ENCODE measurements at places on chromosomes 3 and 15. TPM values are rescaled to one million over a fixed set of nuclear protein-coding genes. Genes with fewer than 3 reads are reported as not detected.

The DCLK3 gene
- total RNA-seq = not detected

DNA sequence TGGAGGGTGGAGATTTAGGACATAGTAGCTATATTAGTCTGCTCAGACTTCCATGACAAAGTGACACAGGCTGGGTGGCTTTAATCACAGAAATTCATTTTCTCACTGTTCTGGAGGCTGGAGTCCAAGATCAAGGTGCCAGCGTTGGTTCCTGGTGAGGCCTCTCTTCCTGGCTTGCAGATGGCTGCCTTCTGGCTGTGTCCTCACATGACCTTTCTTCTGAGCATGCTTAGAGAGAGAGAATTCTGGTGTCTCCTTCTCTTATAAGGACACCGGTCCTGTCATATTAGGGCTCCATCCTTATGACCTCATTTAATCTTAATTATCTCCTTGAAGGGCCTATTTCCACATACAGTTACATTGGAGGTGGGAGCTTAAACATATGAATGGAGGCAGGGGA lies 14.9 kb upstream of the SHC4 start:
- no peak for DNase-seq
- H3K4me3 ChIP-seq = no peak overlapping the region

The STRIT1 gene
- total RNA-seq = not detected

- H3K4me1 ChIP-seq = peaks cover 3% of the 10 kb centered on the region
- no peaks in the 10 kb centered on the region for H3K36me3 ChIP-seq
- H3K4me3 ChIP-seq = no peak overlapping the region
- H3K27ac ChIP-seq = no peak overlapping the region
- DNase-seq = no peak
Observed at GRCh38 chr3:123640740-123641462, 56.0 kb upstream of the HACD2 start.

The ARL13B gene
- total RNA-seq = 13.4 TPM

The SH2D7 gene
- total RNA-seq = not detected

- no peak overlapping the region for H3K27ac ChIP-seq
- no peaks in the 10 kb centered on the region for H3K36me3 ChIP-seq
- H3K4me3 ChIP-seq = no peak overlapping the region
- DNase-seq = no peak
- H3K4me1 ChIP-seq = no peaks in the 10 kb centered on the region
Observed at GRCh38 chr15:68623301-68623892, 44.6 kb downstream of the CORO2B start.

- H3K27ac ChIP-seq = no peak overlapping the region
- H3K4me3 ChIP-seq = no peak overlapping the region
- H3K27me3 ChIP-seq = no peaks in the 10 kb centered on the region
- peaks cover 9% of the 10 kb centered on the region for H3K36me3 ChIP-seq
Observed at GRCh38 chr15:77180270-77180669, 109.4 kb upstream of the TSPAN3 start.

DNA sequence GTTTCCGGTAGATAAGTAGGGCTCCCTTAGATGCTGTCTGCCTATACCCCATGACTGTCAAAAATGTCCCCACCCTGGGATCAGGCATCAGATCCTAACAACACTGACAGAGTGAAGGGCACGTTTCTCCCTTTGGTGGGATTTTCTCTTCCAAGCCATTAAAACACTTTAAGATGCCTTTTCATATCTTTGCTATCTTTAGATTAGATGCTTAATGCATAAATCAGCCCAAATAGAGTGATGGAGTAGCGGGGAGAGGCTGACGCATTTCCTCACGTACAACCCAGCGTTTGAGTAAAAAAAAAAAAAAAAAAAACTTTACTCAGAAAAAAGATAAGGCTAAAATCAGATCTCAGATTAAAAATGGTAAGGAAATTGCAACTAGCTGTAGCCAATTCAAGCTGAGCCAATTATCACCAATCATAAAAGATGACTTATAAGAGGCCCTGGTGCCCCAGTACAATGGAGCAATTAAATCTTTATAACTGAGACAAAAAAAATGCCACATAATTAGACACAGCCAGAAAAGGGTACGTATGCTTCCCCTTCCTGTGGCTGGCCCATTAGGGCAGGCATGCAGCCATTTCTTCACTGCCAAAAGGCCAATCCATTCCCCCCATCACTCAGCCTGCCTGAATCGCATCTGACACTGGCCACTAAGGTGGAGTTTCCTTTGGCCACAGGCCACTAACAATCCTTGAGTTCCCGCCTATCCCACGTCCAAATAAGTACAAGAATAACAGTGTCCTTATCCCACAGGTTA lies 45.0 kb downstream of the RFTN1 start:
- H3K4me1 ChIP-seq = peaks cover 56% of the 10 kb centered on the region
- no peak for DNase-seq
- H3K27me3 ChIP-seq = no peaks in the 10 kb centered on the region
- H3K4me3 ChIP-seq = peak overlapping the region; percentile 74
- peaks cover 93% of the 10 kb centered on the region for H3K36me3 ChIP-seq

DNA sequence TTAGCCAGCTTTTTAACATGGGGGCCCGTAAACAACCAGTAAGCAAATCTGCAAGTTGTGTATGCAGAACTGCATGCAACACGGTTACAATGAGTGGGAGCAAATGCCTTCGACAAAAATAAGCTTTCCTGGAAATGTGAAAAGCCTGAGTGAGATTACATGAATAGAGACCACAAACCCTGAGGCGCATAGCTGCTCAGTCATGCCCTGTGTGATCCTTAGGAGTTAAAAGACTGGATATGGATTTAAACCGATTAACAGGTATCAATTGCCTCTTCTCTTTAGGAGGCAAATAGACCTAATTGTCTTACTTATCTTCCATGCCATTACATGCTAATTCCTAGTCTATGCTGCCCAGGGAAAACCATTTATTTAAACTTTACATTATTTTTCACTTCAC lies 810.3 kb downstream of the ROBO1 start:
- no peak overlapping the region for H3K4me3 ChIP-seq
- no peaks in the 10 kb centered on the region for H3K4me1 ChIP-seq
- no peaks in the 10 kb centered on the region for H3K27me3 ChIP-seq
- no peak overlapping the region for H3K27ac ChIP-seq
- H3K36me3 ChIP-seq = no peaks in the 10 kb centered on the region
- no peak for DNase-seq

DNA sequence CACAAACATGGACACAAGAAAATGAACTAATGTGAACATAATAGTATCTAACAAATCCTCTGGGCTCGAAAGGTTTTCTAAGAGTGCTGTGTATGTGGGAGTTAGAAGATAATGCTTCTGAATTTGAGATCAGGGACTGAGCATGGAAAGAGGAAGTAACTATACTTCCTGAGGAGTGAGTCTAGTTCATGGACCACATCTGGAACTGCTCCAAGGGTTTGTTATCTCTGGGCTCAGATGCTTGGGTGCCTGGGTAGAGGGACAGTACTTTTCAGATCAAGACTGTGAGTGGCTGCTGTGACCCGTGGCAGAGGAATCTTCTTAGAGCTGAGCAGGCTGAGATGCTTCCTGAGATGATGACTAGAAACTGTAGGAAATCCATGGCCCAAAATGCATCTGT lies 28.5 kb downstream of the TBC1D23 start:
- no peak for DNase-seq
- H3K36me3 ChIP-seq = peaks cover 21% of the 10 kb centered on the region
- no peak overlapping the region for H3K4me3 ChIP-seq
- H3K4me1 ChIP-seq = peaks cover 5% of the 10 kb centered on the region
- H3K27me3 ChIP-seq = no peaks in the 10 kb centered on the region

The MST1R gene
- total RNA-seq = 1.2 TPM

DNA sequence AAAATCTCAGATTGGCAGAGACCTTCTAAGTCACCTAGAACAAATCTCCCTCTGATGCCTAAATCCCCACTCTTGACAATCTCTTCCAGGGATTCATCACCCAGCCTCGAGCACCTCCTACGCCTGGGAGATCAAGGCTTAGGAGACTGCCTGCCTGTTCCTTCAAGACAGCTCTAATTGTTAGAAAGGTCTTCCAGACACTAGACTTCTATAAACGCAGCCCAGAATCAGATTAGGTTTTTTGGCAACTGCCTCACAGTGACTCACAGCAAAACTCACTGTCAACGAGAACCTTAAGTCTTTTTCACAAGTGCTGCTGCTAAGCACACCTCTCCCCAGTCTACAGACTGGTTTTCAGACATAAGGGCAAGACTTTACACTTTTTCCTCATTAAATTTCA lies 23.1 kb downstream of the SRGAP3 start:
- H3K4me1 ChIP-seq = peaks cover 64% of the 10 kb centered on the region
- no peak for DNase-seq
- no peak overlapping the region for H3K4me3 ChIP-seq
- peaks cover 2% of the 10 kb centered on the region for H3K27me3 ChIP-seq
- H3K36me3 ChIP-seq = peaks cover 5% of the 10 kb centered on the region
- no peak overlapping the region for H3K27ac ChIP-seq

GRCh38 chr3:46948830-46949671 lies 27.5 kb downstream of the CCDC12 start:
- peak overlapping the region; percentile 97 for H3K27ac ChIP-seq
- peaks cover 52% of the 10 kb centered on the region for H3K36me3 ChIP-seq
- DNase-seq = no peak

GRCh38 chr3:64143409-64144130 lies 81.7 kb downstream of the PRICKLE2 start:
- no peak overlapping the region for H3K27ac ChIP-seq
- H3K36me3 ChIP-seq = no peaks in the 10 kb centered on the region
- DNase-seq = no peak
- H3K4me1 ChIP-seq = no peaks in the 10 kb centered on the region
- no peak overlapping the region for H3K4me3 ChIP-seq

The NOX5 gene
- 0.21 TPM for total RNA-seq

- peaks cover 15% of the 10 kb centered on the region for H3K4me1 ChIP-seq
- H3K27ac ChIP-seq = no peak overlapping the region
- H3K27me3 ChIP-seq = no peaks in the 10 kb centered on the region
Observed at GRCh38 chr3:161035711-161036110, 69.4 kb downstream of the B3GALNT1 start.

The PPM1L gene
- total RNA-seq = 2.6 TPM

- DNase-seq = no peak
- H3K4me1 ChIP-seq = peaks cover 76% of the 10 kb centered on the region
- peak overlapping the region; percentile 24 for H3K27ac ChIP-seq
- peak overlapping the region; percentile 79 for H3K4me3 ChIP-seq
- H3K36me3 ChIP-seq = peaks cover 55% of the 10 kb centered on the region
Observed at GRCh38 chr15:60396100-60396499, 1.7 kb downstream of the ANXA2 start.

DNA sequence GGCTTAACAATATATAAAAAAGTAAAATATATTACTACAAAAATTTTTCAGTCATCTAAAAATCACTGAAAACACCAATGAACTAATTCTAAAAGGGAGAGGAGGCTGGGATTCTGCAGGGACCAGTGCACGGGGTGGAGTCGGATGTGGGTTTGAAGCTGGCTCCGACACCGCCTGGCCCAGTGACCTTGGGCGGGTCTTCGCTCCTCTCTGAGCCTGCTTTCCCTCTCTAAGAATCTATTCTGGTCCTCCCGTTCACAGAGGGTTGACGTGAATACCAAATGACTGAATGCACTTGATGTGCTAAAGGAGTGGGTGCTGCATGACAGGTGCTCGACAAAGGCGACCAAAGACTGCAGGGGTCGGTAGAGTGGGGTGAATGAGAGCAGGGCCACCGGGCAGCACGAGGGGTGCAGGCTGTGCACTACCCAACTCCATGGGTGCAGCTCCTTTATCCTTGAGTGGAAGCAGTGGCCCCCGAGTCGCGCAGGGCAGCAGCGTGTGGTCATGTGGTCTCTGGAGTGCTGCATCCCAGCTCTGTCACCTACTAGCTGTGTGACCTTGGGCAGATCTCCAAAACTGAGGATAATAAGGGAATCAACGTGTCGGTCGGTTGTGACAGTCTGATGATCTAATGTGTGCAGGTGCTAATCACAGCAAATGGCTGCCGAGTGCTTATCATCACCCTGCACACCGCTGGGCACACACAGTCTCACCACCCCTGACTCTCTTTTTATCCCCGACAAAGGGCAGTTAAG lies 8.6 kb upstream of the IQSEC1 start:
- H3K4me3 ChIP-seq = no peak overlapping the region
- peaks cover 10% of the 10 kb centered on the region for H3K27me3 ChIP-seq
- no peaks in the 10 kb centered on the region for H3K36me3 ChIP-seq
- no peak overlapping the region for H3K27ac ChIP-seq
- no peak for DNase-seq
- peaks cover 7% of the 10 kb centered on the region for H3K4me1 ChIP-seq

- H3K36me3 ChIP-seq = peaks cover 65% of the 10 kb centered on the region
- no peaks in the 10 kb centered on the region for H3K27me3 ChIP-seq
- no peak overlapping the region for H3K27ac ChIP-seq
- H3K4me3 ChIP-seq = no peak overlapping the region
- H3K4me1 ChIP-seq = no peaks in the 10 kb centered on the region
- no peak for DNase-seq
Observed at GRCh38 chr15:85745525-85746150, 49.1 kb downstream of the KLHL25 start.

The RMDN3 gene
- total RNA-seq = 28.3 TPM

DNA sequence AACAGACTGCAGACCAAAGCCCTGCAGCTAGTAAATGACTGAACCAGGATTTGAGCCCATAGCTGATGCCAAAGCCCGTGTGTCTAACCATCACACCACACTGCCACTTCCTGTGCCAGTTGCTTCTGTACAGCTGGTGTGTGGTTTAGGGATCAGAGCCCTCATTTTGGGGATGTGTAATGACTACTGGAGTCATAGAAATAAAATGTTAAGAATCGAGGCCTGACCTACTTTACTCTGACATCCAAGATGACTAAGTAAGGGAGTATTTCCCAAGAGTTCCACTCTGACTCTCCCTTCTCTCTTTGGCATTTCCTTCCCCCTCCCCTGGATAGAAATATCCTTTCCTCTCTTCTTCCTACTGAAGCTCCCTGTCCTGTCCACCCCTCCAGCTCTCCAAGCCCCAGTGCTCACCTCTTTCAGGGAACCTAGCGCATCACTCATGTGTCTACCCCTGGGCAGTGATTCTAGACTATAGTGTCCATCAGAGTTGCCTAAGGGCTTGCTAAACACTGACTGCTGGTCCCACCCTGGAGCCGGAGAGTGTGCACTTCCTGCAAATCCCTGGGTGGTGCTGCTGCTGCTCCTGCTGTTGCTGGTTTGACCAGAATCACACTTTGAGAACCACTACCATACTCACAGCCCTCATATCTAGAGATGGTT lies 53.8 kb downstream of the MGLL start:
- peaks cover 5% of the 10 kb centered on the region for H3K27me3 ChIP-seq
- H3K4me1 ChIP-seq = peaks cover 30% of the 10 kb centered on the region

DNA sequence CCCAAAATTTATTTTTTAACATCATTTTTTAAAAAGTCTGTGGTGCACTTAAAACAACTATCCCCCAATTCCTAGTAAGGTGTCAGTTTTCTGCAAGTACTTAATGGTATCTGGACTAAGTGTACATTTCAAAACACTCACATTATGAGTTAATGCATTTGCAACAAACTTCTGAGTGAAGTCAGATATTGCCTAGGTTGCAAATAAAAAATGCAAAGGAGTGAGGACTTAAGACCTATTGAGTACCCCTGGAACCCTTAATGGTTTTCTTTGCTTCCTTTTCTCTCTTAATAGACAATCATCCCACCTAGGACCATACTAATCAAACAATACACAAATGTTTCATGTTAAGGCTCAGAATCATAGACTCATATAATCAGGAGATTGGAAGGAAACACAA lies 1.8 kb upstream of the P2RY1 start:
- H3K4me1 ChIP-seq = peaks cover 16% of the 10 kb centered on the region
- peak overlapping the region; percentile 46 for H3K4me3 ChIP-seq
- peaks cover 44% of the 10 kb centered on the region for H3K27me3 ChIP-seq
- H3K36me3 ChIP-seq = peaks cover 6% of the 10 kb centered on the region
